ENCODE measurements at places on chromosomes 12 and 14.

GRCh38 chr12:71782017-71782416 lies 27.4 kb downstream of the RAB21 start:
- no peak for DNase-seq

GRCh38 chr12:41795910-41796309 lies 348.8 kb downstream of the GXYLT1 start:
- no peak for DNase-seq

- no peak for DNase-seq
These were observed 7.2 kb downstream of the NAB2 start for GRCh38 chr12:57096099-57096572.

DNA sequence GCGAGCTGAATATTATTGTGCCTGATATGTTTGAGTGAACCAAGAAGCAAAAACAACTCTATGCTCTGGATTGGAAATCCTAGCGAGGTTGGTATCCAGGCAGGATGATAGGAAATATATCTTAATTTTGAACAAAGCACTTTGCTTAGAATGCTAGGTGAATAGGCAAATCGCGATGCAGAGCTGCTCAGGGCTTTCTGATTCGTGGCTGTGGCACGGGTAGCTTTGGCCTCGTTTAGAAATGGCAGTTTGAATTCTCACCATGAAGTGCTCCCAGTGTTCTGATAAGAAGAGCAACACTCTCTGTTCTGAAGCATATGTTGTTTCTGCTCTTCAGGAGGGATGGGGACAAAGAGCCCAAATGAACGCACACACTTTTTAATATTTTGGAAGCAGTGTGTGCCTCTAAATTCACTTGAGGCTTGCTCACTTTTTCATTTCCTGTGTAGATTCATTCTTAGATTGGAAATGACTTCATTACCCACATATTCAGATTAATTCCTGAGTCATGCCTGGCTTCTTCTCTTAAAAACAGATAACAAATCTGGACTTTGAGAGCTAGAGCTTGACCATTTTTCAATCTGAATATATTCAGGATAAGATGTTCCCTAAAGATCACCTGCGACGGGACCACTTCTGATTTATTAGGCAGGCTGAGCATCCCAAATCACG lies 200.9 kb downstream of the RPAP3 start:
- DNase-seq: no peak

- DNase-seq: peak; percentile 39
These were observed 40.2 kb upstream of the FBRSL1 start for GRCh38 chr12:132449565-132450417.

DNA sequence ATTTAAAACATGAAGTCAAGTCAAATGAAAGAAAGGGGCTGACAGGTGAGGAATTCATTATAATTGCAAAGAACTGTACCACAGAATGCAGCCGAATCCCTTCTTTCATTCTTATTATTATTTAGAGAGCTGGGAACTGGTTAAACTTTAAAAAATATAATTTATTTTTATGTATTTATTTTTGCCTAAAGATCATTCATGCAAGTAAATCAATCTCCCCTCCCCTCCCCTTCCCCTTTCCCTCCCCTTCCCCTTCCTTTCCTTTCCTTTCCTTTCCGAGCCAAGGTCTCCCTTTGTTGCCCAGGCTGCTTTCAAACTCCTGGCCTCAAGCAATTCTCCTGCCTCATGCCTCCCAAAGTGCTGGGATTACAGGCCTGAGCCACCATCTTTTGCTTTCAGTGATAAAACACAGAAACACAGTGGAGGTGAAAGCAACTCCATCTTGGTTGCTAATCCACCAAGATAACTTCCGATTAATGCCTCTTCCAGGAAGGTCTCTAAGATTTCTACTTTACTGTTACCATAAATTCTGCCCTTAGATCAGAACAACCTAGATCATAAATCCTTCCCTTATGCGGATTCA lies 6.0 kb upstream of the UBC start:
- DNase-seq: no peak

DNA sequence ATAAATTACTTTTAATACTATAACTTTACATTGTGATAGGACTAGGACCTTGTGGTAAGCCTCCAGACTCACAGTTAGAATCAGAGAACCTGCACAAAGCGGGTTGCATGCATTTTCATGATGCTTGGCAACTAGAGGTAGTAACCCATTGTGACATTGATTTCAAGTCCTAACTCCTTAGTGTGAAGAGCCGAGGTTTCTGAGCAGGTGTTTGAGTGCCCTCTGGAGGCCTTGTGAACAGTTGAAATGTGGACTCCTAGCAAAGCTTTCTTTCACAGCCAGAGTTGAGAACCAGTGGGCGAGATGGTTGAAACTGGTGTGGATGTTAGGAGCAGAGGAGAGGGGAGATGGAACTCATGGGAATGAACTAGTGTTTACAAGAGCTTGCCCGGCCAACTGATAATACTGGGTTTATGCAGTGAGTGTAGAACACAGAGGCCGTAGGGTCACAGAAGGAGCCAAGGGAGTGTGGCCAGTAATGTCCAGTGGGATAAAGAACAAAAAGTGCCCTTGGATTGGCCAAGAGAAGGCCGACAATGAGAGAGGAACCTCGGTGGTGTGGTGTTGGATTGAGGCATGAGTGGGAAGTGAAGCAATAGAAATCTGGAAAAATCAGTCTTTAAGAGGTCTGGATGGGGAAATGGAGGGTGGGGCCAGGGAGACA lies 10.9 kb downstream of the ZNF664 start:
- DNase-seq: peak; percentile 55

- DNase-seq: no peak
These were observed 17.1 kb downstream of the FICD start for GRCh38 chr12:108531929-108532848.

GRCh38 chr12:100168562-100168961 lies 25.9 kb upstream of the BLTP3B start:
- no peak for DNase-seq

GRCh38 chr12:131459773-131460365 lies 251.0 kb upstream of the SFSWAP start:
- DNase-seq: no peak

DNA sequence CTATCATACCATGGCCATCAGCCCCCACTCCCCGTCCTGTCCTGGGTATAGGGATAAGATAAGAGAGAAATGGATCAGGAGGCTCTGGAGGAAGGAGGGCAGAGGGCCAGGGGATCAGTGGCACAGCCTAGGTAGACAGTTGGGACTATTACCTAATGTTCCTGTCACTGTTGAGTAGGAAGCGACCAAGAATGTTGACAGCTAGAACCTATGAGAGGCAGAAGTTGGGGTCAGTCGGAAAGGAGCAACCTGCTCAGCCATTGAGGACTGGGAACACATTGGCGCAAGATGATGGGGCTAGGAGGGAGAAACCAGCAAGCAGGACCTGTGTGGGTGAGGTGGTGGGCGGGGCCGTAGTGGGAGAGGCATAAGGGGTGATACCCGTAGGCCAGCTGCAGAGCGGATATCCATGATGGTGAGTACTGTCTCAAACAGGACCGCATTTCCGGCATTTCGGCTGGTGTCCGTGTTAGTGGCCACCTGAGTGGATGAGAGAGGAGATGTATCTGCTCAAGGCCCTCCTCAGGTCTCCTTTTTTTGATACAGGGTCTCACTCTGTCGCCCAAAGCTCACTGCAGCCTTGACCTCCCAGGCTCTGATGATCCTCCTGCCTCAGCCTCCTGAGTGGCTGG lies 3.3 kb downstream of the AP1G2 start:
- DNase-seq: no peak

- no peak for DNase-seq
These were observed 262.0 kb upstream of the G2E3 start for GRCh38 chr14:30296931-30297405.

- no peak for DNase-seq
These were observed 24.3 kb upstream of the RPLP0 start for GRCh38 chr12:120225200-120225558.

GRCh38 chr12:80490329-80490728 lies 46.3 kb downstream of the PTPRQ start:
- DNase-seq: no peak

- no peak for DNase-seq
These were observed 16.9 kb downstream of the MEG3 start for GRCh38 chr14:100842799-100843198.

GRCh38 chr12:86959766-86960458 lies 703.7 kb upstream of the MGAT4C start:
- DNase-seq: no peak

DNA sequence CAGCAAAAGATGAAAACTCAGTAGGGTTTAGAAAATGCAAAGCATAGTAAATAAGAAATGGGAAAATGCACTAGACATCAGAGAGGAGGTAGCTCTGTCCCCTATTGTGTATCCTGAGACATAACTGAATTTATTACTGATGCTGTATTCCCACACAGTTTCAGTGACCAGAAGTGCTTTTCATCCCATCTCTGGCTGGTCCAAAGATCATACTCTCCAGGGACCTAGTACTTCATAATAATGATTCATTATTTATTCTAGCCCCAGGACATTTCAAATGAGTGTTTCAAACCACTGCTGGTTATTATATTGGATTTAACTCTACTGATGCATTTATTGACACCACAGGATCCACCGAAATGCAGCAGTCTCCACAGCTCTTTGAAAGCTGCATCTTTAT lies 163.3 kb downstream of the PAWR start:
- no peak for DNase-seq

DNA sequence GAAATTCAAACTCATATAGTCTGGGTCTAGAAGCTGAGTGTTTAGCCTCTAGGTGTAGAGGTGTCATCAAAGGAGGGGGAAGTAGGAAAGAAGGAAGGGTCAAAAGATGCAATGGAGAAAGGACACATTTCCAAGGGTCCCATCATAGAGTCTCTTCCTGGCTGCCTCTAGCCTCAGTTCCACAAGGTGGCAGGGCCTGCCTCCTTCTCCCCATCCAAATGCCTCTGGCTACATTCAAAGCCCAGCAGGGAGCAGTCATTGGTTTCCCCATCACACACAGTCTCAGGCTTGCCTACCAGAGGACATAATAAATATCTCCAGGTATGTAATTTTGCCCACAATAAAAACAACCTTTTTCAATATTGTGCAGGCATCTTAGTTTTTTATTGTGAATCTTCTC lies 2.1 kb upstream of the CCT2 start:
- DNase-seq: no peak

DNA sequence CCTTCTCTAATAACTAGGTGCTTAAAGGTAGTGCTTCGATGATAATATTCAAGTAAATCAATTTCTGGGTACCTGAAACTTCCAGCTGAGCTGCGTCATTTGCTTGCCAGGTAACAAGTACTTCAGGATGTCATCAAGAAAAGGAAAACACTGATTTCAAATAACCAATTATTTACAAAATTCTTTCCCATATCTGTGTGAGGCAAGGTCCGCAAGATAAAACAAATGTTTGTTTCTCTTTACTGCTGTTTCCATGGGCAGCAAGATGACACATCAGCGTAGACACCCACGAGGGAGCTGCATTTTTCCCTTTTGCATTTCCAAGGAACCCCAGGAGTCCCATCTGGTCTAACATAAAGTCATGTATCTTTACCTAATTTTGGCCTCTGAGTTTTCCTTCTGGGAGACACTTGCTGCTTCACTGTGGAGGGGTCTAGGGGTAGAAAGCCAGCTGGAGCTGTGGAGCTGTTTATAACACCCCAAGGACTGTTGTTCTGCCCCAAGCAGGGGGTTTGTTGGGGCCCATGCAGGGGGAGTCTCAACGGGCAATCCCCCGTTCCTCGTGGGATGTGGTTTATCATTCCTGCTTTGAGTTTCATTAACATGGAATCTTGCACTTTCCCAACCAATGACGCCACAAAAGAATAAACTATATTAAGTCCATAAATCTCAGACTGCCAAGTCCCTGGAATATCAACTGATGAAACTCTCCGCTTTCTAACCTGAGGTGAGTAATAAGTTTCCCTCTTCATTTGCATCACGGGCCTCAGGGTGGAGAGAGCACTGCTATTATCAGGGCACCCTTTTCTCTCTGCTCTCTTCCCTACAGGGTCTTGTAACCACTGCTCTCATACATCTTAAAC lies 112.8 kb upstream of the PELI2 start:
- DNase-seq: no peak

DNA sequence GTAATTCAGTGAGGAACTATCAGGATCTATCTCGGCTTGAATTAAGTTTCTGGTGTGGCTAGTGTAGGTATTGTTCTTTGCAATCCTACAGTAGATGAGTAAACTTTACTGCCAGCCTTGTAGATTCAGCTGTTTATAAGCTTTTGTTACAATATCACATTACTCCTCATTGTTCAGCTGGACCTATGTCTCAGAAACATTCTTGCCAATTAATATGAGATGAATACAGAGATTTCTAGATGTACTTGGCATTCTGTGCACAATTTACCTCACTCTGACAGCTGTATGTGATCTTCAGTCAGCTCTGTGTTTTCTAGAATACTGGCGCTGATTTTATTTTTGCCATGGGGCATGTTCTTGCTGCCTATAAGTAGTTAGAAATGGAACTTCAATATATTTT lies 55.7 kb downstream of the METTL25 start:
- no peak for DNase-seq

- peak; percentile 63 for DNase-seq
These were observed 31.3 kb upstream of the SMUG1 start for GRCh38 chr12:54220092-54220557.

DNA sequence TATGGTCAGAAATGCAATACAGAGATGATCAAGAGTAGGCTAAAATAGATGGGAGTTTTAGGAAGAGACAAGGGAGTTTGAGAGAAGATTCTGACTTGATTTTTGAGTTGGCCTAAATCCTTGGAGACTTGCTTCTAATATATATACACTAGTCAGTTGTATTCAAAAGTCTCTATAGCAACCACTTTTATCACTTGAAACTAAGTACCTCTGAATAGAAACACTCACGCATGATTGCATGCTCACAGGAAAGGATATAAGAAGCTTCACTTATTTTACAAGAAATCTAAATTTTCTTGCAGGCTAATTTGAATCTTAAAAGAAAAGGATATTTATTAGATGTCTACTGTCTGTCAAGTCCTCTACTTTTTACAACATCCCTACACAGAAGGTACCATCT lies 316.8 kb downstream of the SNAPC1 start:
- no peak for DNase-seq

DNA sequence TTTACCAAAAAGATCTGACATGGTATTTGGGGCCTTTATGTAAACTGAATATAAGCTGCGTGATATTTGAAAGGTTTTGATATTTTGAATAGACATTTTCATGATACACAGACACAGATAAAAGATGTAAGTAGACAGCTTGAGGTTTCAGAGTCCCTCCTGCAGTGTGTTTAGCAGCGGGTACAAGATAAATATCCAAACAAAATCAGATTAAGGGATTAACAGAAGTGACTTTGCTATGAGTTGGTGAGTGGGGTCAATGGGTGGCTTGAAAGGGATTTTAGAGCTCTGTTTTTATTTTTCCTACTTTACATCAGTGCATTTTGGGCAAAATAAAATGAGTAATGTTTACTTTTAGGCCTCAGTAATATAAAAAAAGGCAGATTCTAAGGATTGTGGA lies 84.1 kb downstream of the IGF1 start:
- no peak for DNase-seq

DNA sequence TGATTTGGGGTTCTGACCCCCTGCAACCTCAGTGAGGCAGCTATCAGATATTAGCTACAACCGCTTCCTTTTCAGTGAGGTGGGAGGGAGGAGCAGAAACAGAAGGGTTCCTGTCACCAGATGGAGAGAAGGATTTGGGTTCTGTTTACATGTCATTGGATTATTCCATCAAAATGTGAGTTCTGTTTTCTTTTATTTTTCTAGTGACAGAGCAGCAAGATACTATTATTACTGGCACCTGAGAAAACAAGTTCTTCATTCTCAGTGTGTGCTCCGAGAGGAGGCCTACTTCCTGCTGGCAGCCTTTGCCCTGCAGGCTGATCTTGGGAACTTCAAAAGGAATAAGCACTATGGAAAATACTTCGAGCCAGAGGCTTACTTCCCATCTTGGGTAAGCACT lies 52.8 kb downstream of the FRMD6 start:
- peak; percentile 58 for DNase-seq

GRCh38 chr14:45906257-45906656 lies 653.3 kb upstream of the MIS18BP1 start:
- DNase-seq: no peak

Data from cerebellum (tissue), 4 donors.